Cerebellum (tissue), 4 donors: ENCODE measurements at places on chromosomes 12 and 14.

GRCh38 chr14:88002421-88003075 lies 2.4 kb upstream of the GPR65 start:
- DNase-seq: no peak

DNA sequence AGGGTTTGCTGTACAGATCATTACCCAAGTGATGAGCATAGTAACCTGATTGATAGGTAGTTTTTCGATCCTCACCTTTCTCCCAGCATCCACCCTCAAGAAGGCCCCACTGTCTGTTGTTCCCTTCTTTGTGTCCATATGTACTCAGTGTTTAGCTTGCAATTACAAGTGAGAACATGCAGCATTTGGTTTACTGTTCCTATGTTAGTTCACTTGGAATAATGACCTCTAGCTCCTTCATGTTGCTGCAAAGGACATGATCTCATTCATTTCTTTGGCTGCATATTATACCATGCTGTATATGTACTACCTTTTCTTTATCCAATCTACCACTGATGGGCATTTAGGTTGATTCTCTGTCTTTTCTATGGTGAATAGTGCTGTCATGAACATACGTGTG lies 181.6 kb upstream of the FOXG1 start:
- DNase-seq: no peak

- no peak for DNase-seq
Measured at GRCh38 chr14:37081218-37081617, 91.2 kb downstream of the SLC25A21 start.

- DNase-seq: no peak
Measured at GRCh38 chr14:36580856-36581831, 1.3 kb downstream of the NKX2-8 start.

- no peak for DNase-seq
Measured at GRCh38 chr14:72889366-72889765, 4.5 kb downstream of the DPF3 start.

DNA sequence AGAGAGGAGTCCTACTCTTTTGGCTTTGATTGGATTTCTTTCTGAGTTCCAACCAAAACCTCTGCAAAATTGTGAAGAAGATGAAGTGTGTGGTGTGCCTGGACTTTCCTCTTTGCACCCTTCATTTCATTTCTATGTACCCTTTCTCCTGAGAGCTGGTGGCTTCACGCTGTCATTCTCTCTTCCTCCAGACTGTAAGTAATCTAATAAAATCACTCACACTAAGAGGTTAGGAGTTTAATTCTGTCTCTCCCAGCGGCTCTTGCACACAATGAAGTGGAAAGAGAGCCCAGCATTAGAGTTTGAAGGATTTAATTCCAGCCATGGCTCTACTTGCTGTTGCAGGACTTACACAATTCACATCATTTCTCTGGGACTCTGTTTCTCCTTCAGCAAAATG lies 37.8 kb upstream of the CRADD start:
- DNase-seq: no peak

GRCh38 chr12:88546226-88546625 lies 34.0 kb downstream of the KITLG start:
- DNase-seq: no peak

- no peak for DNase-seq
Measured at GRCh38 chr12:95834572-95834971, 24.2 kb upstream of the SNRPF start.

GRCh38 chr12:43815416-43815815 lies 9.3 kb upstream of the TWF1 start:
- no peak for DNase-seq

GRCh38 chr14:35932659-35933159 lies 106.6 kb downstream of the BRMS1L start:
- DNase-seq: no peak

GRCh38 chr12:18895946-18896345 lies 158.0 kb downstream of the CAPZA3 start:
- no peak for DNase-seq

DNA sequence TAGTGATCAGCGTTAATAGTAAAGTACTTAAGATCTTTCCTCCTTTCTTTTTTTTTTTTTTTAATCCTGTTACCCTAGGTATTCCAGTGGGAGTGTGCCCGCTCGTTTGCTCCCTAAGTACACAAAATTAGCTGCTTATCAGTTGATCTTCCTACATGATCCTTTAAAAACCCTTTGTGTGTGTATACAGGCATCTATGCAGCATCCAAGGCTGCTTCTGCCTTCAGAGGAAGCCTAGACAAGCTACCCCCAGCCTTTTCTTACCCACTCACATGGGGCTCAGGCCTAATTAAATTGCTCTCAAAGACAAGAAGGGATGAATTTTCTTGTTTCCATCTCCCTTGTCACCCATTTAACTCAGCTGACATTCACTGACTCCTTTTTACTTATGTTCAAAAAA lies 343.4 kb upstream of the LMO3 start:
- no peak for DNase-seq

DNA sequence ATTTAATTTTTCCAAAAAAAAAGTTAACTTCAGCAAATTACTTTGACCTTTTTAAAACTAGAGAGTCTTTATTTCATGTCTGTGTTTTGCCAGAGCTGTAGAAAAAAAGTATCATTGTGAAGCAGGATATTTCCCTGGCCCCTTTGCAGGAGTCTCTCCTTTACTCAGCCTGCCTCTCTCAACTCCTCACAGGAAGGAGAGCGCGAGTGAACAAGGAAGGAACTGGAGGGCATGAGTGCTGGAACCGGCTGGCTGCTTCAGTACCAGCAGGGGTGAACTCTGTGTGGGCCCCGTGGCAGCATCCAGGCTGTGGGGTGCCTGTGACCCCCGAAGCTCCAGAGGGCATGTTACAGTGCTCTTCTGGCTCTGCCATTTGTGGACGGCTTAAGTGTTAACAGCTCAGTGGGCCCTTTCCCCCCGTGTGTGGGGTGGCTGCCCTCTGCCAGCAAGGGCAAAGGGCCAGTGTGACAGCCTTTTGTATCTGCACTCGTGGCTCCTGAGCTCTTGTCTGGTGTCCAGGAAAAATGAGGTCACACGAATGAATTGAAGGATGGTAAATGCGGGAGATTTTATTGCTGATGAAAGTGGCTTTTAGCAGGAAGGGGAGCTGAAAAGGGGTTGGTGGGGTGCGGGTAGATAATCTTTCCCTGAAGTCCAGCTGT lies 76.6 kb upstream of the KCNH3 start:
- DNase-seq: peak; percentile 65

DNA sequence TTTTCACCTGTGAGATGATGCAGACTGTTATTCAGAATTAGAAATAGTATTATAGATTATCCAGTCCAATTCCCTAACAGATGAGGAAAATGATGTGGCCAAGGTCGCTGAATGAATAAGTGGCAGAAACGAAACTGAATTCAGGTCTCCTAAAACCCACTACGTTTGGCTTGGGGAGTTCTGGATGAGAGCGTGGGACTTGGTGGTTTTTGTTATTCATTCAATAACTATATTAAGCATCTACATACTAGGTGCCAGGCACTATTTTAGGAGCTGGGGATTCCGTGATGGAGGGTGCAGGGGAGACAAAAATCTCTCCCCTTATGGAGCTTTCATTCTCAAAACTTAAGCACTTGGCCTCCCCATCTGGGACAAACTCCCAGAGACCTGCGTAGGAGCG lies 813 bp upstream of the CCDC184 start:
- DNase-seq: no peak

DNA sequence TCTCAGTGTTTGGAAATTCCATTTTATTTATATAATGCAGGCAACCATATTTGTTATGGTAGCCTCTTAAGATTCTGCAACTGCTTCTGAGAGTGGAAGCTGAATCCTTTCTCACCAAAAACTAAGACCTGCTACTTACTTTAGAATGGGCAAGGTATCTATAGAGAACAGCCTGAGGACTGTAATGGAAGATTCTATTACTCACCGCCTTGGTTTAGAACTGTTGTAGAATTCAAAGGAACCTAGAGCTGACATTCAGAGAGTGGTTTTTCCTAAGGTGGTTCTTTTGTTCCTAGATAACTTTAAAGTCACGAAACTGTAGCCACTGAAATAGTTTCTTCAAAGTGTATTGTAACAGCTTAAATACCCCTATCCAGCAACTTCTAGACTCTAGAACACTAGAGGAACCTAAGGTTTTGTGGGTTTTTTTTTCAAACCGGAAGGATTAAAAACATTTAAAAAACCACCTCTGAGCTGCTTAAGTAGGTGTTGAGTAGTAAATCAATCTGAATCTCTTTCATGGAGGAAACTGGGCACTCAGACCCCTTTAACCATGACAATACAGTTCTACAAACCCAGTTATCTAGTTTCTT lies 4.2 kb downstream of the TDP1 start:
- DNase-seq: no peak

GRCh38 chr12:34289431-34290380 lies 267.4 kb downstream of the ALG10 start:
- DNase-seq: no peak

DNA sequence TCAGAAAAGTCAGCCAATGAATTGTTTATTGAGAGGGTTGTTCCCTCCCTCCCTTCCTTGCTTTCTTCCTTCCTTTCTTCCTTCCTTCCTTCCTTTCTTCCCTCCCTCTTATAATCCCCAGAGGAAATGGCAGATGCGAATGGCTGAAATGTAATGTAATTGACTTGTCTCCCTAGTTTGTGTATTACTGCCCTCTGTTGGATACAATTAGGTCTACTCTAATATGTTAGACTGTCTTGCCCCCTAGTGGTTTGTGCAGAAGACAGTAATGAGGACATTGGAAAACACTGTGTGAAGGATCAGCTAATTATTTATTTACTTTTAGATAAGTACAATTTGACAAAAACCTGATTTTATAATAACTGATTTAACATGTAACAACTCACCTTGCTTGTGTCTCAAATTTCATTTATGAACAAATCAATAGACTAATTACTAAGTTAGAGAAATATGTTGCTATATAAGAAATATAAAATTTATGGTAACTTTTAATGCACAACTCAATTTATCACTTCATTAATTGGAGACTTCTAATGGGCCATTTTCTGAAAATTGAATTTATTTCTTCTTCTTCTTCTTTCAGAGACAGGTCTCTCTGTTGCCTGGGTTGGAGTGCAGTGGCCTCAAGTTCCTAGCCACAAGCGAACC lies 229.8 kb upstream of the LRIG3 start:
- peak; percentile 13 for DNase-seq

DNA sequence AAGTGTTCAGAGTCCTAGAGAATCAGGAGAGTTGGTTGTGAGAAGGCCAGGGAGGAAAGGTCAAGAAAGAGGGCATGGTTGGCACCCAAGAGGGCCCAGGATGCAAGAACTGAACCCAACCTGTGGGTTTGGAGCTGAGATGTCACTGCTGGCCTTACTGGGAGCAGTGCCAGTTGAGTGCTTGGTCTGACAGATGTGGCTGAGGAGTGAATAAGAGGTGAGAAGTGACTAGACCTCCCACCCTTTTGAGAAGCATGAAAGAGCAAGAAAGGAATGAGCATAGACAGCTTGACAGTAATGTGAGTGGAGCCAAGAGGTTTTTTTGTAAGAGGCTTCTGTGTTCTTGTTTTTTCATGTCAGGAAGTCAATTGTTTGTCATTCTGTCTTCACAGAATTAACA lies 95.3 kb downstream of the FGD4 start:
- DNase-seq: no peak

DNA sequence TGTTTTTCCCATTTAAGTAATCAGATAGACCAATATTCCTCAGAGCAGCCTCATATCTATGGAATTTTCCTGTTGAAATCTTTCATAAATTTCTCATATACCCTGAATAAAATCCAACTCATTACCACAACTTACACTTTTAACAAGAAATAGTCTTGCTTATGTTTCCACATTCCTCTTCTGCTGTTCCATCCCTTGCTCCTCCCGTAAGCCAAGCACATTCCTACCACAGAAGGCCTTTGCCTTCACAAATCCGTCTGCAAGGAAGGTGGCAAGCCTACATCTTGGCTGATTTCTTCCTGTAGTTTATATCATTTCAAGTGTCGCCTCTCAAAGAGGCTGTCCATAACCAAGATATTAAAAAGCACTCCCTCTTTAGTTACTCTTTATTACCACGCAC lies 127.7 kb downstream of the C12orf50 start:
- no peak for DNase-seq

GRCh38 chr14:93024493-93024892 lies 91.2 kb downstream of the ITPK1 start:
- no peak for DNase-seq

DNA sequence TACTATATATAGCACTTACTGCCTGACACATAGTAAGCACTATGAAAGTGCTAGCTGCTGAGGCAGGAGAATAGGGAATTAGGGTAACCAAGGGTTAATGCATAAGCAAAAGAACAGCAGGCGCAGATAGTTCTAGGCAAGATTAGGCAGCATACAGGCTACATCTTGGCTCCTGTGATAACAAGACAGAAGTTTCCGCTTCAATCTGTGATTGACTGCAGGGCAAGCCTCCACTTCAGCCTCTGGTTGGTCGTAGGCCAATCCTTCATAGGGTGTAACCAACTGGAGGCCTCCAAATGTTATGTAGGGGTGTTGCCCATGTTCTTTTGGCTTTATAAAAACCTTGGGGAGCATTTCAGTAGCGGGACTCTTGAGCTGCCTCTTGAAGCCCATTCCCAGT lies 46.9 kb downstream of the KLHL28 start:
- no peak for DNase-seq

GRCh38 chr14:61308198-61308597 lies 13.2 kb upstream of the PRKCH start:
- DNase-seq: no peak

GRCh38 chr14:99511421-99512109 lies 30.4 kb downstream of the CCNK start:
- peak; percentile 14 for DNase-seq

DNA sequence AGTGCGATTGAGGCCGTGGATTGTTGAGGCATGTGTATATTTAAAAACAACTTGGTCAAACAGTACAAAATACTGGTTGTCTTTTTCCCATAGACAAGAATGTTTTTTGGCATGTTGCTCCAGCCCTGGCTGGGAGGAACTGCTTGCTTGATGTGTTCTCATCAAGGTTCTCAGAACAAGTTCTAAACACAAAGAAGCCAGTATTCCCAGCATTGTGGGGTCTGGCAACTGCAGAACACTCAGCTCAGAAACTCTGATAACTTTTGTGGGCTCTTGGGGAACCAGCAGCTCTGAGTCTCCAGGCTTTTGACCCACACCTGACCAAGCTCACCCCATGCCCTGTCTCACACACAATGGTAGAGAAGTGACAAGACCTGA lies 27.1 kb upstream of the DICER1 start:
- no peak for DNase-seq
